ENCODE measurements at places on chromosomes 1 and 21. TPM values are rescaled to one million over a fixed set of nuclear protein-coding genes. Genes with fewer than 3 reads are reported as not detected.

Gene PTPRU
- 28.1 TPM for total RNA-seq

Gene EFCAB14
- 41.5 TPM for total RNA-seq

Gene C4BPB
- total RNA-seq = not detected

Gene LIPI
- total RNA-seq = not detected

Gene SH2D2A
- 3.5 TPM for total RNA-seq

Gene SERBP1
- 307 TPM for total RNA-seq

Gene MYBPH
- not detected for total RNA-seq

Gene PDE4B
- total RNA-seq = 2.3 TPM
